ENCODE measurements at places on chromosomes 5 and 9. TPM values are rescaled to one million over a fixed set of nuclear protein-coding genes. Genes with fewer than 3 reads are reported as not detected.

DNA sequence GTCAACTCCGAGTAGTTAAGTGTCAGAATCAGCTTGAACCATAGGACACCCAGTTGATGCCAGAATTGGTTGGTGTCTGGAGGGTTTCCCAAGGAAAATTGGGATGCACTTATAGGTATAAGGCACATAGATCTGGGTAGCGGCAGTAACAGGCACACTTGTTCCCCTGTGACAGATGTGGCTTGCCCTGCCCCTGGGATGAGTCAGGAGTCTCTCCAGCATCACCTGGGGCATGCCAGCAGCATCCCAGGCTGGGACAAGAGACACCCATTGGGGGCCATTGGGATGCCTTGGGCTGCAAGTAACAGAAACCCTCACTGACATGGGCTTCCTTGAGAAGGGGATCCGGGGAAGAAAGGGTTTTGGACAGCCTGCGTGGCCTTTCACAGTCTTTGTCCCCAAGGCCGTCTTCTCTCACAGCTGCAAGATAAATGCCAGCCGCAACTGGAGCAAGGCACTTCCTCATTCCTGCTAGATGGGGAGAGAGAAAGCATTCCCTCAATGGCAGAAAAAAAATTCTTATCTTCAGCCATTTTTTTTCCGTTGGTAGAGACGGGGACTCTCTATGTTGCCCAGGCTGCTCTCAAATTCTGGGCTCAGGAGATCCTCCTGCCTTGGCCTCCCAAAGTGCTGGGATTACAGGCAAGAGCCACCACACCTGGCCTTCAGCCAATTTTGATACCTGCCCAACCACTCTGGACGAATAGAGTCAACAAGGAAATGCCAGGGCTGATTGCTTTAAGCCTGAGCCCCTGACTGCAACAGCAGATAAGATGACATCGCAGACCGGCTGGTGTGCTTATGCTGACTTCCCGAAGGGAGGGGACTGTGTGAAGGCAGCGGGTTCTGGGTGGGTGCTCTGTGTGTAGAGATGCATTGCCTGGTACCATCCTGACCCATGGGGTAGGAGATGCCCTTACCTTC lies 13.3 kb upstream of the RNF130 start:
- DNase-seq, result no peak

DNA sequence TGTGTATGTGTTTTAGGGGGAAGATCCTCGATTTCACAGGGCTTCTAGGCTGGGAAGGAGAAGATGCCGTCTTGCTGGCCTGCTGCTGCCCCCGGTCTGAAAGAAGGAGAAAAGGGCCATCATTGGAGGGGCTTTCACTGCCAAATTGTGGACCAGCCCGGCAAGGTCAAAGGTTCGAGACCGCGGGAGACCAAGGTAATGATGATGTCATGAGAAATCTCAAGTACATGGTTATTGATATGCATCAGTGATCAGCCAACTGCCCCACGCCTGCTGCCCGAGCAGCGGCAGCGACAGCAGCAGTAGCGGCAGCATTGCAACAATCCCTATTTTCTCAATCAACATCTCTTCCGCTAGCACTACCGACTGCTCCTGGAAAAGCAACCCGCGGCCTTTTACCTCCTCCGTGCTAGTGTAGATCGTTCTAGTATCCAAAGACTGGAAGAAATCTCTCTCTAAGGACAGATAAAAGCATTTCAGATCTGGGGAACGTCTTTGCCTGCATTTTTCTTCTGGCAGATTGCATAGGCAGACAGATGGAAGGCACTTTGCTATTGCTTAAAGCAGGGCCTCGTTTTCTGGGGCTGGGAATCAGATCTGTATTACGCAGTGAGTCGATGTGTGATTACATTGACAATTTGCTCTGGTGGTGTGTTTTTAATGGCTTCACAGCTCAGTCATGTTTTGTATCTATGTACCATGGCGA lies 215.3 kb downstream of the MEF2C start:
- no peak for DNase-seq

DNA sequence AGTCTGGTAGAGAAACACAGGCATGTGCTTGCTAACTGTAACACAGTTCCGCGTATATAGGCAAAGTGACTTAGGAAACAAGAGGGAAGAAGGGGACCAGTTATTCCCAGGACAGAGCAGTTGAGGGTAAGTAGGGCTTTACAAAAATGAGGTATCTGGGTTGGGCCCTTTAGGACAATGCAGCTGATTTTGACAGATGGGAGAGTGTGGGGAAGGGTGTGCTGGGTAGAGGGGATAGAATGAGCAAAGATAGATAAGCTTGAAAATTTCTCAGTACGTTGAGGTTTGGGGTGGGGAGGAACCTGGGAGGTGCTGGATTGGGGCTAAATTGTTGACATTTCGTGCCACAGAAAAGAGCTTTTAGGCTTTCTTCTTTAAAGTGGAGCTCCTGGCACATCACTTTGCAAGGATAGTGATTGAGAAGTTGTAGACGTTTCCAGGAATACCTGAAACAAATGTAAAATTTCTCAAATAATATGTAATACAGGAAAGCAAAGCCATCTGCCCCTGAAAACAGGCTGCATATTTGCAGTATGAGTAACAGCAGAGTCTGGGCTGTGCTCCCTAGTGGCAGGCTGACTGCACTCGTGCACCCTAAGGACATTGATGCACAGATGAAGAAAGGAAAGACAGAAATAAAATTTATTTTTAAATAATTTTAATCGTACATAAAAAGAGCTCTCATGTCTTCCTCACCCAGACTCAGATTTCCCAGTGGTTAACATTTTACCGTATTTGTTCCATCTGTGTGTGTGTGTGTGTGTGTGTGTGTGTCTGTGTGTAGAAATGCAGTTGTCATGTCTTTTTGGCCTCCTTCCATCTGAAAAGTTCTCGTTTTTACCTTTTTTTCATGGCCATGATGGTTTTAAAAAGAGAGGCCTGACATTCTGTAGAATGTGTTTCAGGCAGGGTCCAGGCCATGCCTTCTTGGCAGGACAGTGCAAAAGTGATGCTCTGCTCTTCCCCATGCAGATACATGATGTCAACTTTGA lies 144.9 kb upstream of the DMRT1 start:
- no peak for DNase-seq

PLPP6 gene
- total RNA-seq, result 6.0 TPM

BTNL3 gene
- 0.24 TPM for total RNA-seq

- no peak for DNase-seq
Measured at GRCh38 chr9:79012561-79012960, 559.2 kb upstream of the TLE4 start.

TAS2R1 gene
- total RNA-seq, result not detected

DNA sequence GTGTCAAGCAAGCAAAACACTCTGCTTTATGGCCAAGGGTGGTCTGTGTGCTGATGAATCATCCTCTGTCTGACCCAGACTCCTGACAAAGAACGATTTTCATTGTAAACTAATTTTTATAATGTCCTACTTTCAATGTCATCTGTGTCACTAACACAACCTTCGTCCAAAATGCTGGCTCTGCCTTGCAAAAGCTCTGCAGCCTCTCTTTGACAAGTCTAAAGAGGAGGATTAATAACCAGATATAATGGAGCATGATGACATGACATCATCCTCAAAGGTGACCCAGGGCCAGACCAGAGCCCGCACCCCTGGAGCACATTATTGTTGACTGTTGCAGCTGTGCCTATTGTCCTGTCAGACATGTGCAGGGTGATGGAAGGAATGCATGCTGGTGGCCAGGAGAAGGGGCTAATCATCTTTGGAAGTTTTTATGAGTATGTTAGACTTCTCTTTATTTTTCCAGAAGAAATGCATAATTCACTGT lies 589.4 kb downstream of the NR2F1-AS1 start:
- DNase-seq, result no peak

GRCh38 chr9:99445920-99446319 lies 223.8 kb downstream of the SEC61B start:
- no peak for DNase-seq

- no peak for DNase-seq
Measured at GRCh38 chr9:111052791-111053190, 14.5 kb upstream of the LPAR1 start.

DNA sequence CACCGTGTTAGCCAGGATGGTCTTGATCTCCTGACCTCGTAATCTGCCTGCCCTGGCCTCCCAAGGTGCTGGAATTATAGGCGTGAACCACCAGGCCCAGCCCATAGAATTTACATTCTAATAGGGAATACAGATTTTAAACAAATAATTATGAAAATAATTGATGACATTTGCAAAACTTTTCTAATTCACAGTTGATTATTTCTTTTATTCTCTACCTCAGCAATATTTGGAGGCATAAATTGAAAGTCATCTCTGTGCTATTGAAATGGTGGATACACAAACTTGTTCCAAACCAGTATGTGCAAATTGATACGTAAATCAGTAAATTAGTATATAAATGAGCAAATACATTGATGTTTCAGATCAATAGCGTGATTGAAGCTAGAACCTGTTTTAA lies 8.2 kb downstream of the BNIP1 start:
- no peak for DNase-seq

GABRB2 gene
- total RNA-seq, result 2.2 TPM

GRCh38 chr9:135819905-135820304 lies 87.4 kb downstream of the CAMSAP1 start:
- DNase-seq, result no peak

FOXD1 gene
- total RNA-seq, result not detected

DNA sequence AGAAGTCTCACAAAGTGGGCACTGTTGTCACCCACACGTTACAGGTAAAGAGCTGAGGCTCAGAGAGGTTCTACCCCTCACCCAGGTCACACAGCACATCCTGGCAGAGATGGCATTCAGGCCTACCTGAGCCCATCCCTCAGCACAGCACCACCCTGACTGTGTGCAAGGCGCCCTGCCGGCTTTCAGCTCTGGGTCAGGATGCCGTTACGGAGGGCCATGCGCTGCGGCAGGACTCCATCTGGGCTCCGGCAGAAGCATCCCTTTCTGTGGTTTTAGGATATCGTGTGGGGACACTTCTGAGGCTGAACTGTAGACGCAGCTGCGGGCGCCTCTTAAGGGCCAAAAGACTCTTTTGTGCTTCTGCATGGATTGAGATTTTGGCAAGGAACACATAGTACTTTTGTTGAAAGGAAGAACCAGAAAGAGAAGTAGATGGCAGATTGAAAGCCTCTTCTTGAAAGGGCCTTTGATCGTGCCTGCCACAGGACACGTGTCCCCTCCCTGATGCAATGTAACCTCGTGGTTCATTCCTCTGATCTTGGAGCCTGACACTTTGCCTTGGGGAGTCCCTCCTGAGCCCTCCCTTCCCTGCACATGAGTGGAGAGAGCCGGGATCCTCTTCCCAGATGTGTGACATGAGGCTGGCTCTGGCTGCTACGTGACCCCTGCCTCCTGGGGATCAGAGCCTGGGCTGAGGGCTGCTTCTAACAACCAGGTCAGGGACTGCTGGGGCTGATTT lies 31.3 kb downstream of the USP20 start:
- no peak for DNase-seq

OSMR gene
- 51.7 TPM for total RNA-seq

JAKMIP2 gene
- total RNA-seq, result 0.50 TPM

DNA sequence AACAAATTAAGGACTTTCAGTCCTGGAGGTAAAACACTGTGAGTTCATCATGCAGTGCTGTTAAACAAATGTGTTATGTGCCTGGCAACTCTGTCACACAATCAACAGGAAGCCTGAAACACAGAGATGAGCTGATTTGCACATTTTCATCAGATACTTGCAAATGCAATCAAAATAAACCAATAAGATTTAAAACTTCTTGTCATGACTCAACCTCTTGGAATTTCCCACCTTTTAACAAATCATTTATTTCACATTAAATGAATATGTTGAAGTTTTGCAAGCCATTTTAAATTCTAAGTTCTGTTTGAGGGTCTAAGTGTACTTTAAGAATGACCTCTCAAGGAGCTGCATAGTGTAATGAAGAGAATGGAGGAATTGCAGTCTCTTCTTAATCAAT lies 64.4 kb downstream of the ANXA1 start:
- DNase-seq, result no peak

DNA sequence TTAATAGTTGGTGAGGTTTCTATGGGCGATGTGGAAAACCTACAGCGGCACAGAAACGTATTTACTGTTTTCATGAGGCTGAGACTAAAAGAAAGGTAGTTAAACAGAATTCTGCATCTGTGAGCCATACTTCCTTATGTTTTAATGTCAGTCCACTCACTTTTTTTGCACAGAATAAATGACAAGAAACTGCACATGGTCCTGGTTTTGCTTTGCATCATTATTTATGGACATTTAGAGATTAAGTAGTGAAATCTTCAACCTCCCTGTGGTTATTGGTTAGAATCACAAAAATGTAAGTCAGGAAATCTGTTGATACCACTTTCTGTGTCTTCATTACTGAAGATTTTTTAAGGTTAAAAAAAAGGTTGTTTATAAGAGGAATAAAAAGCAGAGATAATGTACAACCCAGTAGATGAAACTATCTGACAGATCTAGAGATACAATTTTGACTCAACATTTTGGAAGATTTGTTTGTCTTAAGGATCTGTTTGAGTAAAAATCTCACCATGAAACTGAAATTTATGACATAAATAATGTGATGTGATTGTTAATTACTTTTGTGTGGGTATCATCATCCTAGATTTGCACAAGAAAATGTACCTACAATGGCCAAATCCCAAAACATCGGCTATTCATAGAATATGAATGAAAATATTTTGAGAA lies 2.4 kb downstream of the PRR16 start:
- no peak for DNase-seq

RELL2 gene
- total RNA-seq, result 2.8 TPM

- DNase-seq, result no peak
Measured at GRCh38 chr5:55897905-55898304, 46.7 kb downstream of the IL31RA start.

GOLM1 gene
- 31.7 TPM for total RNA-seq

All from omental fat pad (tissue), 4 donors.